ENCODE measurements at places on chromosomes 16 and 17.

DNA sequence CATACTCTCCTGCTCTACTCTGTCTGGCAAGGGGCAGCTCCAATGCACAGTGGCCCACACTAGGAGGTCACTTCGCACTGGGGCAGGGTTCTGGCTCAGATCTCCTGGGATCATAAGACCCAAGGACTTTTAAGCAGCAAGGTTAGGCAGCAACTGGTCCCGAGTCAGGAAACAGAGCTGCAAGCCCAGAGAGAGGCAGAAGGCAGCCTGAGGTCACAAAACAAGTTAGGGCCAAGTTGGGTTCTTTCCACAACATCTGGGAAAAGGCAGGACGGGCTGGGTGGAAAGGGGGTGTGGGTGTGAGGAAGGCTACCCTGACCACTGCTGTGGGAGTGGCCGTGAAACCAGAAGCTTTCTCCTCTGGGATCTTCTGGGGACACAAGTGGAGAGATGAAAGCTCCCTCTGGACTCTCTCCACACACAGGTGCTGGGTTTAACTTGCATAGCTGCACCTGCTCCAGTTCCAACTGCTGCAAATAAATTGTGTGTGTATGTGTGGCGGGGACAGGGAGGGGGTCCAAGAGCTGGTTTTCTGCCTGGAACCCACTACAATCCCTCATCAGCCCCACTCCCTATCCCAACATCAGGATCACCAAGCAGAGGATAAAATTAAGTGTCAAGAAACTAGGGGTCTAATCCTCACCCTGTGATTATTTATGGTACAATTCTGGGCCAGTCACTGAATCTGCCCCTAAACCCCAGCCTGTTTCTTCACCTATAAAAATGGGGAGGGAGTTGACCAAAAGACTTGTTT lies 8.0 kb upstream of the TSPOAP1 start:
- DNase-seq: no peak

- DNase-seq: no peak
Observed at GRCh38 chr16:84356591-84357116, 11.7 kb upstream of the ATP2C2 start.

DNA sequence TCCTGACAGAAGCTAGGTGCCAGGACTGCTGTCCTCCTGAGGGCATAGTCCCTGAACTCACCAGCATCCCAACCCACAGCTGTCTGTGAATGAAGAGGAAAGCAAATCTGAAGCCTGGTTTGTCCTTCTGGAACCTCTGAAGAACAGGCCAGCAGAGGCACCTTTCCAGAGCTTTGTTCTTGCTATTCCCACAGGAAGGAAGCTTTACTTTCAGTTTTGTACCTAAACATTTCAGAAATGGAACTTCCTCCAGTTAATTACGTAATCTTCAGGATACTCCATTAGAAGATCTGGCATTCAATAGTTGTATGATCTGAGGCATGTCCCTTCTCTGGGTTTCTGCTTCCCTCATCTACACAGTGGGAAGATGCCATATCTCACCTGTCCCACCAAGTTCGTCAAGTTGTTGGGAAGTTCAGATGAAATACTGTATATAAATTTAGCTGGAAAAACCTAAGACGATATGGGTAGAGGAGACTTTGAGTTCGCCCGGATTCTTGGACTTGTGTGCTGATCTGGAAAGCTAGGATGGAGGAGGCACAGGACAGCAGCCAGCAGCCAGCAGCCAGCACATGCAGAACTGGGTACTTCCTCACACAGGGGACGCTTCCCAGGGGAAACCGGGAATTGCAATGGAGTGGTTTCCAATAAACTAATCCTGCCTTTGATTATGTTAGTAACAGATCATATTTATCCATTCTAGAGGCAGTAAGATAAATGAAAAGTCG lies 22.4 kb downstream of the NXPH3 start:
- DNase-seq: peak; percentile 54

- peak; percentile 64 for DNase-seq
Observed at GRCh38 chr17:50117202-50118051, 12.5 kb downstream of the SAMD14 start.

- DNase-seq: peak; percentile 71
Observed at GRCh38 chr17:4607773-4608187, 23.5 kb downstream of the SMTNL2 start.

- peak; percentile 53 for DNase-seq
Observed at GRCh38 chr17:18129041-18129502, 20.5 kb downstream of the MYO15A start.

DNA sequence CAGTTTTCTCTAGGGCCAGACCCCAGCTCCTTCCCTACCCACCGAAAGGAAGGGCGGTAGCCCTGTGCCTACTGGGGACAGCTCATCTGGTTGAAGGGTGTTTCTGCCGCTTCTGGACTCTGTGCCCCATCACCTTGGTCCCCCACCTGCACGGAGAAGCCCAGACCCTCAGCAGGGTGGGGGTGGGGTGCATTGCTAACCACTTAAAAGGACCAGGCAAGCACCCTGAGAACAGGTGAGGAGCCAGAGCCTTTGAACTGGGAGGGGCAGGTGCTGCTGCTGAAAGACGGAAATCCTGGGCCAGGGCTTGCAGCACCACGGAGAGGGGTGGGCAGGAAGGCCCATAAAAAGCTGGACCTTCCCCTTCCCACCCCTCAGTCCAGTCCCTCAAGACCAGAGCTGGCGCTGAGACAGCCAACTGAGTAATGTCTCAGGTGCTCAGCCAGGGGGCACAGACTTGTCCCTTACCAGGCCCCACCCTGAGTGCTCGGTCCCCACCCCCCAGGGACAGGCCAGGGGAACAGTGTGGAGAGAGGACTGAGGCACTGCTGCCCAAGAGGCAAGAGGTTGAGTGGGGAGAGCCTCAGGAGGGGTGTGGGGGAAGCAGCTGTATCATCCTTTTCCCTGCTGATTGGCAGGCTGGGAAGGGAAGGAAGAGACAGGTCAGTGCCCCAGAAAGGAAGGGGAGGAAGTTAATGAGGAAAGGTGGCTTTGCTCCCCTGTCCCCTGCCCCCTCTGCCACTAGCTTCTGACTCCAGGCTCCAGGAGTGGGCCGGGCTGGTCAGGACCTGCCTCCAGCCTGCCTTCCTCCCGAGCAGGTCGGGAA lies 10.9 kb upstream of the SP2 start:
- DNase-seq: no peak

DNA sequence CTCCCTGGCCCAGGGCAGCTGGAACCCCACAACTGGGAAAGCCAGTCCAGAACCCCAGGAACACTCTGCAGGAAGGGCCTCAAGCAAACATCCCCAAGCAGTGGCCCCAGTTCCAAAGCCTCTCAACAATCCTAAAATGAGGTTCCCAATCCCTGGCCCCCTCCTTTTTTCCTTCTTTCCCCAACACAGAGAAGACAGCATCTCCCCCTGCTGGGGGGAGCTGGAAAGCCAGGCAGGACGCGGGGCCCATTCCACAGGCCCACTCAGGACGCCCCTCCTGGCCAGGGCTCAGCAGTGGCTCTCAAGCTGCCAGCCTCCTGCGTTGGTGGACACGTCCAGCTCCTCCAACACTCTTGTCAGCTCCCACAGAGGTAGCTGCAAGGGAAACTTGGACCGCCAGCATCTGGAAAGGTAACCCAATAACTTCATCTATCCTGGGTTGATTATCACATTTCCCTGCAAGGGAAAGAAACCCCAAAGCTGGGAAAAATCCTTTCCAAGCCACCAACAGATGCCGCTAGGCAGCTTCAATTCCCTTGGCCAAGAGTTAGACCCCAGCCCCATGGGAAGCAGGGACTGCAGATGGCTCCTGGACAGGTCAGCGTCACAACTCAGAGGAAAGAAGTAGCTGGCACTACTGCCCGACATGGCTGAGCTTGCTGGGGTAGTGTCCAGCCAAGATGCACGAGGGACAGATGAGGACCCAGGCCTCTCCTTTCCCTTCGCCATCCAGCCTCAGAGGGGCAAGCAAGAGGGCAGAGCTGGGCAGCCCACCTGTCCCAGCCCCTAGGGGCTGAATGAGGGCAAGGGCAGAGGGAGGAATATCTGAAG lies 7.6 kb downstream of the HDAC5 start:
- DNase-seq: peak; percentile 51

- no peak for DNase-seq
Observed at GRCh38 chr16:76441876-76442275, 164.7 kb downstream of the CNTNAP4 start.

- DNase-seq: no peak
Observed at GRCh38 chr17:78092794-78093324, 35.7 kb downstream of the TMC6 start.

DNA sequence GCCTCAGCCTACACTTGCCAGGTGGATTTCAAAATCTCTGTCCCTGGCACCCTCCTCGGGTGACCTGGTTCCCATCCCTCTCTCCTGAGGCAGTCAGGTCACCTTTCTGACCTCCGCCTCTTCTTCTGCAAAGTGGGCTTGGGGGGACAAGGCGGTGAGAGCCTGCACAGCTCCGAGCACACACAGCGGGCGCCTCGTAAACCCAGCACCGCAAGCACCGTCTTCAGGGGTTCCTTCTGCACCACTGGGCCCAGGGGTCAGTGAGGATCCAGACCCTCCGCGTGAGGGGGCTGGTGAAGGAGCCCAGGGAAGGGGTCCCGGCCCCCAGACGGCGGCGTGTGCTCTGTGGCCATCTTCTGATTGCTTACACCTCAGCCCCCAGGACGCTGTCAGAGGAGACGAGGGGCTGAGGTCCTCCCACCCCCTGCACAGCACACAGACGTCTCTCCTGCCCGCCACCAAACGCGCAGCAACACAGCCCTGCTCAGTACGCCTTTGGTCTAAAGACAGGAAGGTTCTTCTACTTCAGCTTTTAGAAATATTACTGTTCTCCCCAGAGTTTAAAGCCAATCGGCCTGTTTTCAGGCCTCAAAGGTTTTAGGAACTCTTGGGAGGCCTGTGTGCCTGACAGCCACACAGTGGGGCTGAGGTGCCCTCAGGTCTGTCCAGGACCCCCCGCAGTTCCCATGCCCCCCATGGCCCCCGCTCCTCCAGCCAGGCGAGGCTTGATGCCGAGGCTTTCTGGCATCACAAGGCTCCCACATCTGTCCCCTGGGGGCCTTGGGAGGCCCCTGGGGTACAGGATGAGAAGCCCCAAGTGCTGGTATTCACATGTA lies 2.7 kb downstream of the CBFA2T3 start:
- DNase-seq: no peak

- DNase-seq: no peak
Observed at GRCh38 chr17:41549596-41550039, 21.5 kb upstream of the KRT19 start.

All from fibroblast of pulmonary artery (primary cell).